Activated CD4-positive, alpha-beta T cell treated with anti-CD3 and anti-CD28 coated beads for 24 hours (primary cell): ENCODE measurements at places on chromosomes 5 and 9.

- DNase-seq: no peak
Observed at GRCh38 chr5:135317286-135317685, 81.7 kb downstream of the MACROH2A1 start.

- peak; percentile 9 for DNase-seq
Observed at GRCh38 chr5:103562453-103563157, at the start of gene NUDT12. TSS of gene NUDT12 (minus strand) at chr5:103562789. CDS start at chr5:103560248, 2,541 bp downstream.

DNA sequence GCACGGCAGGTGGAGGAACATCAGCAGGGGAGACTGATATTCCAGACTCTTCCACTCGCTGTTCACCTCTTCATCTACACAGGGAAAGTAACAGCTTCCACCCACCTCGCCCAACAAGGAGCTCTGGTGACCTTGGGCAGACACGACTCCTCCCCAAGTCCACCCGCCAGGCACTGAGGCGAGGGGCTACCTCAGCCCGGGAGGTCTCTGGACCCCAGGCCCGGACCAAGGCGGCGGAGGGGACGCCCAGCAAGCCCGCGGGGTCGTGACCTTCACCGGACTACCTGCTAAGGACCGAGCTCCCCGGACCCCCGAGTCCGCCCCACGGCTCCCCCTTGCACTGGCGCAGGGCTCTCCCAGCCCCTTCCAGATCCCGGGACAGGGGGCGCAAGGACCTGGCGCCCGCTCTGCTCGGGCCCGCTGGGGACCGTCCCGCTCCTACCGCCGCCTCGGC is 70.2 kb upstream of the LPCAT1 start:
- no peak for DNase-seq

- DNase-seq: no peak
Observed at GRCh38 chr5:145574889-145575573, 260.1 kb downstream of the PRELID2 start.
